Frontal cortex (tissue), 4 donors: ENCODE measurements at places on chromosomes 4 and X.

DNA sequence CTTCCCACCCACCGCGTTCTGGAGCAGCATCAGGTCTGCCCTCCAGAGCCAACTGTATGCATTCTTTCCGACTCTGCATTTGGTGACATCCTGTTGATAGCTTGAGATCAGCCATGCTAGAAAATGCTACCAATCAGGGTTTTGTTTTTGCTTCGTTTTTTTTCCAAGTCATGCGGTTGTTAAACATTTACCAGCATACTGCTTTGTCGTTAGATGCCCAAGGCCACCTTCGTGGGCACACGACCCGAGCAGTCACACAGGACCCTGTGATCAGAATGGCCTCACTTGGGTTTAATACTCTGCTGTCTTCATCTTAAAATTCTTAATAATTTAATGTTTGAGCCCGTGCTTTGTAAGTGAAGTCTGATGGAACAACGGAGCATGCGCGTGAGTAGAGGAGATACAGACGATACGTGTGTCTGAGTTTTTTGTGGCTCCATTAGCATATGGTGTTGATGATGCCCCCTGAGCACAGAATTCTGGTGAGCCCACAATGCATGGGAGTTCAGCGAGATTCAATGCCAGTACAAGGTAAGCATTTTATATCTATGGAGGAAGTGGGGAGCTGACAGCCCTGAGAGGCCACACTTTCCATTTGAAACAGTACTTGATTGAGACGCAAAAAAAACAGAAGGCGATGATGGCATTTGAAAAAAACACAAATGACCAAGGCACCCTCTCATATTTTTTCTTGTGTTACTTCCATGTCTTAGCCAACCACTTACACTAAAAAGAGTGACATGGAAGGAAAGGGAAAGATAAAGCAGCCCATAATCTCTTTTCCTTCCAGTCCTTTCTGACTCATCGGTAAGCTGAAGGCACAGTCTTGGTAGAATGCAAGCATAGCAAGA is 323.6 kb downstream of the BCOR start:
- DNase-seq, result no peak

- no peak for DNase-seq
These were observed 58.2 kb upstream of the DUSP21 start for GRCh38 chrX:44785652-44786051.

- DNase-seq, result no peak
These were observed 50.3 kb downstream of the FGFRL1 start for GRCh38 chr4:1061760-1062159.

DNA sequence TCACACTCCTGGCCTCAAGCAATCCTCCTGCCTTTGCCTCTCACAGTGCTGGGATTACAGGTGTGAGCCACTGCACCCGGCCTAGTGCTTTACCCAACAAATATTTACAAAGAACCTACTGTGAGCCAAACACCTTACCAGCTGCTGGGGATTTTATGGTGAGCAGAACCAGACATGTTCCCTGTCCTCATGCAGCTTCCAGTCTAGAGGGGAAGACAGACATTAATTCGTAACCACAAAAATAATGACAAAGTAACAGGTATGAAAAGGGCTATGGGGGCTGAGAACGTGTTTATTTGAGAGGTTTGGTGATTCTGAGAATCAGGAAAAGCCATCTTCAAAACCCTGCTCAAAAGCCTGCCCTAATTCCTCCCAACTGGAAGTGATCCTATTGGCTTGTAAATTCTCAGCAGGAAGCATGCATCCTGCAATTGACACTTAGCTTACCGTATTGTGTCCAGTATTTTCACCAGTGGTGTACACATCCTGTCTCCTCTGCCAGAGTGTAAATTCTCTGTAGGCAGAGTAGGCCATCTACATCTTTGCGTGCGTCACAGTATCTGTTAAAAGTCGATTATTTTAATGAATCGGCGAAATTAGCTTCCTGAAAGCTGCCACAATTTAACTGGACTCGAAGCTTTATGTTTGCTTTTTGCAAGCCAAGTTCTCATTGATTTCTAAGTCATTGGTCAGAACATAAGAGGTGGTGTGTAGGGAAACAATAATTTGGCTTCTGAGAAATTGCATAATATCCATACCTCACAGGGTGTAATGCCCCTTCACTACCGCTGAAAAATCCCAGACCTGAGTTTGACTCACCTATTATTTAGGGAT is 67.0 kb downstream of the TMEM156 start:
- no peak for DNase-seq

DNA sequence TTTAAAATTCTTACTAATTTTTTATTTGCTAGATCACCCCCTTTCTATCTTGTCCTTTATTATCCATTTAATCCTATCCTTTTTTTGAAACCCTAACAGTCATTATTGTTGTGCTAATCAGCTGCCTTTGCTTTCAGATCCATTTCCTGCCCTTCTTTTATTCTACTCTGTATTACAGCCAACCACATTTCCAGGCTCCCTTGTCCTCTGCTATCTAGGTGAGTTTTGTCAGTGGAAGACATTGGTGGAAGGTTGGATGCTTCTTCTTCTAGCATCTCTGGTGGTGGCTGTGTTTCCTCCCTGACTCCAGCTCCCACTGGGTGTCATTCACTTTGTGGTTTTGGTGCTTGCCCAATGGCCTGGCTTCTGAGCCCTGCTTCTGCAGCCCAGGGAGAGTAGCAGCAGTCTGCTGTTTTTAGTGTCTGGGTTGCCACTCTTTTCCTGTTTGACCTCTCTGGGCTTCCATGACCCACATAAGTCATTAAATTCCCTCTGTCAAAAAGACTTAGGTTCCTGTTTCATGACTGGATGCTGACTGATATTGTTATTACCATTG is 225.2 kb upstream of the PGRMC2 start:
- DNase-seq, result no peak

DNA sequence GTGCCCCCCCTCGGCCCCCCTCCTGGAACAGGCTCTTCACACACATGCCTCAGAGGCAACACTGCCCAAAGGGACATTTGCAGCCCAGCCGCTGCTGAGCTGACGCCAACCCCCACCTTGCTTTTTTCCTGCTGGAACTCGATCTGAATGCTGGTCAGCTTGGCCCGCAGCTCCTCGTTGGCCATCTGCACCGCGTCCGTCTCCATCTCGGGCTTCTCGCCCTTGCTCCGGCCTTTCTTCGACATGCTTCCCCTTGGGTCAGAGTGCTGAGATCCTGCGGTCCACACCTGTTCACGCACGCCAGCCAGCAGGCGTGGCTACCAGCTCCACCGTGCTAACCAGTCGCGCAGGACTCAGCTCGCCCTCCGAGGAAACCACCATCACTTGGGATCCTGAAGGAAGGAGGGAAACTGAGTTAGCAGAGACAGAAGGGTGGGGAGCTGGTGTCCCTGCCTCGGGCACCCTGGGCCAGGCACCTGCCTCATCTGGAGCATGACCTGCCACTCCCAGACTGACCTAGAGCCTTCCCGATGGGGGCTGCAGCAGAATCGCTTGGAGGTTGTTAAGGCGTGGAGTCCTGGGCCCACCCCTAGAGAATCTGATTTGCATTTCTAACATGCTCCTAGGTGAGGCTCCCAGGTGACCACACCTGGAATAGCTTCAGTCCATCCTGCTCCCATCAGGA is 87.6 kb downstream of the JAKMIP1 start:
- no peak for DNase-seq

- DNase-seq, result no peak
These were observed 57.8 kb downstream of the SPATA4 start for GRCh38 chr4:176137631-176138030.

DNA sequence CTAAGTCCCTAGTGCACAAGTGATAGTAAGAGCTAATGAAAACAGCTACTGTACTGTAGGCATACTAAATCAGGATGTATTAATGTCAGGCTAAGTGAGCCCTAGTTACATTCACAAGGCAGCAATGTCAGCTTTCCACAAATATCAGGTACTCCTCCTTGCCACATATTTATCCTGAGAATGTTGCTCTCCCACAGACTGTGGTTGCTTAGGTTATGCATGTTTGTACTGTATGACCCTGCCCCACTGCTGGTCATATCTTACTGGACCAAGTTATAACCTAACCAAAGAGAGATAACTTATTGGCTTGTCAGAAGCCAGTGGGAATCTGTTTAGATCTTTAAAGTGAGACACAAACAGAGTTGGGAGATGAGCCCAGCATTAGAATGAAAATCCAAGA is 241.0 kb downstream of the SLC39A8 start:
- no peak for DNase-seq
